ENCODE measurements at places on chromosomes 2 and 18.

DNA sequence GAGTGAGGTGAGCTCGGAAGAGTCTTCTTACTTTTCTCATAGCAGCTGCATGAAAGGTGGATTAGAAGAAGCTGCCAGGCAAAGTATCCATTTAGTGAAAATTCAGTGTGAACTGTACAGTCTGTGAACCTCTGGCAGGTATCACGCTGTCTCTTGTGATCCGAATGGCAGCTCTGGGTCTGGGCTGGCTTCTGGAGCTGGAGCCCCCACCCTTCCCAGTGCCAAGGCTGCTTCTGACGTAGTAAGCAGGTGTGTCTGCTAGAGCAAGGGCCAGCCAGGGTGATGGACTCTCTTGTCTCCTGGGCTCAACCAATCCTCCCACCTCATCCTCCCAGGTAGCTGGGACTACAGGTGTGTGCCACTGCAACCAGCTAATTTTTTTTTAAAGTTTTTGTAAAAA, 14.0 kb upstream of the NTSR2 start:
- DNase-seq = no peak

- DNase-seq = peak; percentile 75
Measured at GRCh38 chr18:74402806-74403433, 54.2 kb downstream of the DIPK1C start.

DNA sequence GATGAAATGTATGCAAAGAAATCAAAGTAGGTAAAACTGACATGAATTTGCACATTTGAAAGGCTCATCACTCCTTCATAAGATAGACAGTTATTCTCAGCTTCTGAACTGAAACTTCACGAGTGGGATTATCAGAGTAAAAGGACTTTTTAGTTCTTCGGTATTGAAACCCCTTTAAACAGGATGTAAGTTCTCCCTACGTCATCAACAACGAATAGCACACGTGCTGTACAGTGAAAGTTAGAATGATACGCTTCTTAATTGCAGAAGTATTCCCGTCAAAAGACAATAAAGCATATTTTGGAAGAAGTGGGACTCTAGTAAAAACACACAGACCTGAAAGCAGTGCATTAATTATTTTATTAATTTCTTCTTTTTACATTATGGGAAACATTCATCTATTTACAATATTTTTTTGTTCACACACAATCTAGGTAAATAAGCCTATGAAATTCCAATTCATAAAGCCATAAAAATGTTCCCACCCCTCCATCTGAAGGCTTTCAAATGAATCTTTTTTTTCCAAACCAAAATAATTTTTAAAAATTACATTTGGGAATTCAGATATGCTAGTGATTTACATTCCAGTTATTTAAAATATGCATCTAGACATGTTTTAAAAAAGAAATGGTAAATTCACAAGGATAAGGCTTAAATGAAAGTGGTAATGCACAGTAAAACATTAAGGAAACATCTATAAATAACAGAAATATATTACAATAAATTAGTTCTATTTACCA, 45.9 kb downstream of the TGIF1 start:
- no peak for DNase-seq

DNA sequence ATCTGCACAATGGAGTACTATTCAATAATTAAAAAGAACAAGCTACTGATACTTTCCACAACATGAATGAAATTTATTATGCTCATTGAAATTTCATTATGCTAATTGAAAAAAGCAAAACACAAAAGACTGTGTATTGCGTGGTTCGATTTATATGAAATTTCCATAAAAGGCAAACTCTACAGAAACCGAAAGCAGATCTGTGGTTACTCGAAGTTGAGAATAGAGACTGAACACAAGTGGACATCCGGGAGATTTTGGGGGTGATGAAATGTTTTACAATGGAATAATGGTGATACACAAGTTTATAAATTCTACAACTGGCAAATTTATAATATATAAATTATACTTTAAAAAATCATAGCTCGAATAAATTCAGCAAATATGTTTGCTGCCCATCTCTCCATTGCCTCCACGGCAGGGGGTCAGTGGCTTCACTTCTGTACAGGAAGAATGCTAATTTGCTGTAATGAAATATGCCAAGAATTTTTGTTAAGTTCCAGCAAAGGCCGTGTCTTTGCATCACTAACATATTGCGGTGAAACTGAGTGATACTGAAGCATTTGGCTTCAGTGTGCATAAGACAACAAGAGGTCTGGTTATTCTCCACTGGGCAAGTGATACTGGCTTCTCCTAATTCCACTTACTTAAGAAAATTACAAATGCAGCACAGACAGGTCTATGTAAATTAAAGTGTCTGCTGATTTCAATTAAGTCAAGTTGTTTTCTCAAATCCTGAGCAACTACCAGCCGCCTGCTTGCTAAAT, 96.7 kb downstream of the TMEM163 start:
- no peak for DNase-seq

GRCh38 chr2:197969391-197969893, 165.0 kb downstream of the PLCL1 start:
- DNase-seq = no peak

- DNase-seq = no peak
Measured at GRCh38 chr2:8692783-8693156, 10.9 kb downstream of the ID2 start.
